ENCODE measurements at places on chromosomes 6 and 20.

GRCh38 chr6:72218125-72218524 lies 331.8 kb downstream of the RIMS1 start:
- DNase-seq = no peak

- DNase-seq = no peak
These were observed 35.9 kb upstream of the C20orf144 start for GRCh38 chr20:33626190-33626589.

DNA sequence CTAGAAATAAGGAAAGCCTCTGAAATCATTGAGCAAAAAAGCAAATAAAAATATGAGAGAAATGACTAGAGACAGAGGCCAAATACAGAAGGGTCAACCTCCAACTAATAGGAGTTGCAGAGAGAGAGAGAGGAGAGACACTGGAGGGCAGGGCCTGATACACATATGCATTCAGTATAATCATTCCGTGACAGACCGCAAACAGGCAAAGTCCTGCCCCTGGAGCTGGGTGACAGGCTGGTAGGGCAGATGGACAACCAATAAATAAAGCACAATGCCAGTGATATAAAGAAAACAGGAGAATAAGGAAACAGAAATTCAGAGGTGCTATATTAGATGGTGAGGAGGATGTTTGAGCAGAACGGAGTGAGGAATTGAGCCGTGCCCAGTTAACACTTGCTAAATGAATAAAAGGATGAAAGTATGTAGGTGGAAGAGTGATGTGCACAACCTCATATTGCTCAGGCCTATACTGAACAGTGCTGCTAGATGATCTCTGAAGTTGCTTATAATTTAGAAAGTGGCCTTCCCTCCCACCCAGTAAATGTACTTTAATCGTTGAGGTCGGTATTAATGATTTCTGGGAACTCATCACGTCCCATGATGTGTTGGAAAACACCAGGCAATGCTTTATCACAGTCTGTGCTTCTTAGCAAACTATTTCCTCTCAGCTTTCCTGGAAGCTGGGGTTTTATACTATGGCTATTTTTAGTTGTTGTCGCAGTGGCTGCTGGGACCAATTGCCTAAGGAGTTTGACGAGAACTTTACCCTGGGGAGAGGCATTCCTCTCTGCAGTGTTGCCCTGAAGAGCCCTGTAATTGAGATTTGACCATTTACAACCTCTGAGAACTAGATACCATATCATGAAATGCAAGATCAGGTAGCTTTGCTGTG lies 37.6 kb upstream of the CLIC5 start:
- no peak for DNase-seq

DNA sequence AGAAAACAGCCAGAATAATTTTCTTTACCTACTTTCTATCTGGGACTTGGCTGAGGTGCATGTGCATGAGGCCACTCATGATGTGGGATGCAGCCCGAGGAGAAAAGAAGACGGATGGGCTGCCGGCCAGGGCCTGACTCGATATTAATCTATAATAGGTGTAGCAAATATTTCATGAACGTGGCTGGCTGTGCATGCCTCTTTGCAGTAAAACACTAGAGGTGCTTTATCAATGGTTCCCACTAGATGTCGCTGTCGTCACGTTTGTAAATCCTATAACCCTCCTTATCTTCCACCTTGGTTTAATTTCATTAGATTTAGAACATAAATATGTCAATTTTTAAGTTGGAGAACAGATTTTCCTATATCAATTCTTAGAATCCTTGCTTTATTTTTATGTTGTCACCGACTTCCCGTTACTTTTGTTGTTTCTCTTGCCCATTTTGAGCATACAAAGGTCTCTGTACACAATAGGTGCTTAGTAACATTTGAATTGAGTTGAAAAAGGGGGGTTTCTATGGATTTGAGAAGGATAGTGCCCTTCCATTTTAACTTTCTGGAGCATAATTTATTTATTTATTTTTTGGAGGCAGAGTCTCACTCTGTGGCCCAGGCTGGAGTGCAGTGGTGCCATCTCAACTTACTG lies 19.6 kb upstream of the FERMT1 start:
- peak; percentile 53 for DNase-seq

- DNase-seq = peak; percentile 46
These were observed at the start of gene RGS17 for GRCh38 chr6:153131037-153131981. TSS of gene RGS17 (minus strand) at chr6:153131282. CDS start at chr6:153044018, 87,264 bp downstream.

- DNase-seq = no peak
These were observed 364.2 kb downstream of the TFAP2B start for GRCh38 chr6:51182827-51183226.

DNA sequence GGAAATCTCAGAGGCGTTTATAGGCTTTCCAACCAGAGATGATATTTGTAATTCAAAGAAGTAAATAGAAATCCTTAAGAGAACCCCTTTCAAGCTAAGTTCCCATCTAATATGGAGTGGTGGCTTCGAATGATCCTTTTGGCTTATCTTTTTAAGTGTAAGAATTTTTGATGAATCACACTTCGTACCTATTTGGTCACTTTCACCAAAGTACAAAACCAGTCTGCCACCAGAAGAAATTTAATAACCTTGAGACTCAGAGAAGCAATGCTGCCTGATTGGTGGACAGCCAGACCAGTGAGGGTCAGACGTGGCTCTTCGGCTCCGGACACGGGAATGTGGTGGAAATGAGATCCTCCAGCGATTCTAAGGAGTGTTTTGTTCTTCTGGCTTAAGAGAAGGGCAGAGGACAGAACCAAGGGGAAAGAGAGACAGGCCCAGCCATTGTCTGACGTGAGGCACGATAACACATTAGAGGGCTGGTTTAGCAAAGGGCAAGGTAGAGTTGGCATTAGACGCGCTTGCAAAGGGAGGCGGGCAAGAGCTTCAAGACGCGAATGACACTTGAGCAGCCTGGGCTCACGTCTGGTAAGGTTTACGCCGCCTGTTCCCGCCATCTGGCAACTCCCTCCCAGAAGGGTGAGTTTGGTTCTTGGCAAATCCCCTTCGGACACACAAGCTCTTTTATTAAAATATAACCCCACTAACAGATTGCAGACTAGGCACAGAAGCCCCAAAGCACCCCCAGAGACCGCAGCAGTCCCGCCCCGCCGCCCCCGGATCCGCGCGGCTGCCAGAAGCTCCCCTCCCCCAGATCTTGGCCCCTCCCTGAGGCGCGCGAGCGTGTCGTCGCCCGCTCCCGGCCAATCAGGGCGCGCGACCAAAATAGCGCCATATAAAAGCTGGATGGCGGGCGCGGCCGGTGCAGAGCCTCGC lies 50.0 kb upstream of the EZR start:
- DNase-seq = peak; percentile 49

DNA sequence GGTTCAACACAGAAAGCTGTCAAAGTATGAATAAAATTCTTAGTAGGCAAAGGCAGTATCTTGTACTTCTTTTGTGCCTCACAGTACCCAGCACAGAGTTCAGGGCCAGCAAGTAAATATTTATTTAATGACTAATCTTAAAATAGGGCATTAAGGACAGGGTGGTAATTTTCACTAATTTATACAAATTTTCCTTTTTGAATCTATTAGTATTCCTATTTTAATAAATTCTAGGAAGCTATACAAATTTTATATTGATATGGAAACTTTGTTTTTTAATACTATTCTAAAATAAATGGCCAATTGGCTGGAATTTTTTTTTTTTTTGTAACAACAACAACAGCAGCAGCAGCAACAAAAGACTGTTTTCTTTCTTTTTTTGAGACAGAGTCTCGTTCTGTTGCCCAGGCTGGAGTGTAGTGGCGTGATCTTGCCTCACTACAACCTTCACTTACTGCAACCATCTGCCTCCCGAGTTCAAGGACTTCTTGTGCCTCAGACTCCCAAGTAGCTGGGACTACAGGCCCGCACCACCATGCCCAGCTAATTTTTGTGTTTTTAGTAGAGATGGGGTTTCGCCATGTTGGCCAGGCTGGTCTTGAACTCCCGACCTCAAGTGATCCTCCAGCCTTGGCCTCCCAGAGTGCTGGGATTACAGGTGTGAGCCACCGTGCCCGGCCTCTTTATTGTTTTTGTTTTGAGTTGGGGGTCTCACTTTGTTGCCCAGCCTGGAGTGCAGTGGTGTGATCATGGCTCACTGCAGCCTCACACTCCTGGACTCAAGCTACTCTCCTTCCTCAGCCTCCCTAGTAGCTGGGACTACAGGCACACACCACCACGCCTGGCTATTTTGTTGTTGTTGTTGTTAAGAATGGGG lies 85.2 kb downstream of the FKBP5 start:
- DNase-seq = no peak

- DNase-seq = no peak
These were observed 101.5 kb downstream of the SGK1 start for GRCh38 chr6:134216301-134217010.

- no peak for DNase-seq
These were observed 68.5 kb upstream of the DUSP22 start for GRCh38 chr6:223763-224162.

DNA sequence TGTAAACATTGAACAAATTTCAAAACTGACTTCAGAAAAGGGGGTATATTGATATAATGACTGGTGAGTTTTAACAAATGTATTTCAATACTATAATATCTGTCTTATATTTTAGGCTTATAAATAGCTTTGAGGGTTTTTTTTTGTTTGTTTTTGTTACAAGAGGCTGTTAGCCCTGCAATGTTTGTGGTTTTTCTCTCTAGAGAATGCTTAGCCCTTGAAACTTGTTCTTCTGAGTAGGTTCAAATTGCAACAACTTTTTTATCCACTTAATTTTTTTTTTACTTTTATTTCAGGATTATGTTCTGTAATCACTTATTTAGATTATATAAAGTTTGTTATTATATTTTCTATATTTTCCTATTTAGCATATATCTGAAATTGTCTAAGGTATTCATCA lies 333.2 kb downstream of the RIMS1 start:
- DNase-seq = no peak

DNA sequence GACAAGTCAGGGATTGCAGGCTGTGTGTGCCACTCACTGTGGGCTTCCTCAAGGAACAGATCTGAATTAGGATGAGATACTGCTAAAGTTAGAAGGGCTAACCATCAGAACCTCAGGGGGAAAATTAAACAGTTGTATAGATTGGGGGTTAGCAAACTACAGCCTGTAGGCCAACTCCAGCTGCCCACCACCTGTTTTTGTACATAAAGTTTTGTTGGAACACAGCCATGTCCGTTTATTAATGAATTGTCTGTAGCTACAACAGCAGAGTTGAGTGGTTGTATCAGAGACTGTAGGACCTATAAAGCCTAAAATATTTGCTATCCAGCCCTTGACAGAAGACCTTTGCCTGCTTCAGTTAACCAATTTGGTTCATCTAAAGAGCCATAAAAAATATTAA lies 127.2 kb upstream of the ECI2 start:
- no peak for DNase-seq

GRCh38 chr20:52905241-52905994 lies 66.7 kb upstream of the TSHZ2 start:
- DNase-seq = no peak

GRCh38 chr20:56360908-56361205 lies 2.1 kb downstream of the FAM210B start:
- no peak for DNase-seq

- DNase-seq = no peak
These were observed 19.6 kb downstream of the DYNLT1 start for GRCh38 chr6:158624684-158625682.

All from NCI-H1694 (cell line).